ENCODE measurements at places on chromosomes 13 and 19.

GRCh38 chr13:22311734-22312404 lies 641.0 kb downstream of the FGF9 start:
- DNase-seq, result peak; percentile 0

- no peak for DNase-seq
Observed at GRCh38 chr13:102198418-102199311, 203.2 kb downstream of the FGF14 start.

DNA sequence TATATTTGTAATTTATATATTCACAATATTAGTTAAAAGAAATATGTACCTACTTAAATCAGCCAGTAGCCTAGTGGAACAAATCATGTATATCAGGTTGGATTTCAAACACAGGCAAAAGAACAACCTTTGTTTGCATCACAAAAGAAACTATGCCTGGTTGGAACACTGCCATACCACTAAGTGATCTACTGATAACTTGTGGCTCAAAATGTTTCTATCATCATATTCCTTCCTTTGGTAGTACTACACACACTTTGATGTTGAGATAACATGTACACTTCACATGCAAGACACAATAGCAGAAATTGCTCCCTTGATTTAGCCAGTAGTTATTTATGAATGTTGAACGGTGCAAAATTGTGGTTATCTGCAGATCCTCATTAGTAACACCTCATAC lies 146.0 kb upstream of the GPC6 start:
- no peak for DNase-seq

- DNase-seq, result no peak
Observed at GRCh38 chr13:61608138-61608537, 192.5 kb upstream of the PCDH20 start.

GRCh38 chr19:13865571-13866462 lies 11.1 kb upstream of the NANOS3 start:
- DNase-seq, result no peak

DNA sequence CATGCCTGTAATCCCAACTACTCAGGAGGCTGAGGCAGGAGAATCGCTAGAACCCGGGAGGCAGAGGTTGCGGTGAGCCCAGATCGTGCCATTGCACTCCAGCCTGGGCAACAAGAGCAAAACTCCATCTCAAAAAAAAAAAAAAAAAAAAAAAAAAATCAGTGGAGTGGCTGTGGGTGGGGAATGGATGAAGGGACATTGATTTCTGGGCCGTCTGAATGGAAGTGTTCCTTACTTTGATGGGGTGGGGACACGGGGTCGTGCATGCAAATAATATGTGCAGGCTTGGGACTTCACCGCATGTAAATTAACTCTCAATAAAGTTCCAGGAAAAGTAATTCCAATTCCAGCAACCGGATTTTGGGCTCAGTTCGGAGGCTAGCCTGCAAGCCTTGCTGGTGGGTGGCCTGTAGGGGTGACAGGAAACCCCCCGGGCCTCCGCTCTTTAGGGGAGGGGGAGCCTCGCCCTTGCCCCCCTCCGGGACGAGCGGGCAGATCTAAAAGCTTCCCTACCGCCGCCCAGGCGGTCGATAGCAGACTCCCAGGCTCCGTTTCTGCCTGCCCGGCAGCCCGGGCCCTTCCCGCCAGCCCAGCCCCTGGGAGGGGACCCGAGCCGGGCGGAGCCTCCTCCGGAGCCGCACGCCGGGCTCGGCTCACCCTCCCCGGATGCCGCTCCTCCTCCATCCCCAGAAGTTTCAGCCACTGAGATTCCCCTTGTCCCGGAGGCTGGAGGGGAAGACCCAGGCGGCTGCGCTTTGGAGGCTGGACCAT lies 48.0 kb upstream of the ADGRE5 start:
- DNase-seq, result peak; percentile 57

- DNase-seq, result peak; percentile 80
Observed at GRCh38 chr19:19615086-19615485, 3.4 kb downstream of the PBX4 start.

DNA sequence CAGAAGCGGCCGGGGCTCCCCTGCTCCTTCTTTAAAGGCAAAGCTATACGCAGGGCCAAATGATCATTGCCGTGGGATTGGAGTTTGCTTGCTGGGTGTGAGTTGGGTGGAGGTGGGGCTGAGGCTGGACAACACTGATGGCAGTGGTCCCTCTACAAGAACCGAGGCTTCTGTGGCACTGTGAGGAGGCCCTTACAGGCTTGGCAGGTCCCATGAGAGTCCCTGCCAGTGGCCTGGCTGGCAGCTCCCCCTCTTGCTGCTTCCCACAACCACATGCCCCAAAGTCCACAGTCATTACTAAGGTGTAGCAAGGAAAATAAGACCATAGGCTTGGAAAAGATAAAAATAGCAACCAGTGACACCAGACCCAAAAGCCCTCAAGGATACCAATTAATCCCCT lies 98.4 kb downstream of the ANKRD10 start:
- no peak for DNase-seq

GRCh38 chr13:35349673-35350278 lies 126.7 kb downstream of the MAB21L1 start:
- no peak for DNase-seq

- DNase-seq, result peak; percentile 36
Observed at GRCh38 chr13:101308247-101309013, 107.9 kb downstream of the NALCN start.

DNA sequence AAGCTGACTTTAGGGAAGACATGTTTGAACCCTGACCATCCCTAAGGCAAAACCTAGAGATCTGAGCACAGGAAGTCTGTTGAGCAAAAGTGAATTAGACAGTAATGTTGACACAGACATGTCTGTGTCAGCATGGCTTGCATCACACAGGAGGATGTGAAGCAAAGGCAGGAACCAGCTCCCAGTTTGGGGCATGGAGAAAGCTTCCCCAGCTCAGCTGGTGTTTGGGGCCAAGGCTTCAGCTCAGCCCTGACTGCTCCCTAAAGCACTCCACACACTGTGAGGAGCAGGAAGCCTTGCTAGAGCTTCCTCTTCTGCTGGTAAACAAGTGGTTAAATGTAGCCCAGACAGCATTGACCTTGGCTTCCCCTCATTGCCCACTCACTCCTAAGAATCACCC lies 153.8 kb upstream of the UBL3 start:
- DNase-seq, result no peak

DNA sequence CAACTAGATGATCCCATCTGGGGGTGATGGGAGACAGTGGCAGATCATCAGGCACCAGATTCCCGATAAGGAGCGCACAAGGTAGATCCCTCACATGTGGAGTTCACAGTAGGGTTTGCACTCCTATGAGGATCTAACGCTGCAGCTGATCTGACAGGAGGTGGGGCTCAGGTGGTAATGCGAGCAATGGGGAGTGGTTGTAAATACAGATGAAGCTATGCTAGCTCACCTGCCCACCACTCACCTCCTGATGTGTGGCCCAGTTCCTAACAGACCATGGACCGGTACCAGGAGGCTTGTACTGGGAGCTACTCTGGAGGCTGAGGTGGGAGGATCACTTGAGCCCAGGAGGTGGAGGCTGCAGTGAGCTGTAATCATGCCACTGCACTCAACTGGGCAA lies 34.8 kb downstream of the VAV1 start:
- no peak for DNase-seq

DNA sequence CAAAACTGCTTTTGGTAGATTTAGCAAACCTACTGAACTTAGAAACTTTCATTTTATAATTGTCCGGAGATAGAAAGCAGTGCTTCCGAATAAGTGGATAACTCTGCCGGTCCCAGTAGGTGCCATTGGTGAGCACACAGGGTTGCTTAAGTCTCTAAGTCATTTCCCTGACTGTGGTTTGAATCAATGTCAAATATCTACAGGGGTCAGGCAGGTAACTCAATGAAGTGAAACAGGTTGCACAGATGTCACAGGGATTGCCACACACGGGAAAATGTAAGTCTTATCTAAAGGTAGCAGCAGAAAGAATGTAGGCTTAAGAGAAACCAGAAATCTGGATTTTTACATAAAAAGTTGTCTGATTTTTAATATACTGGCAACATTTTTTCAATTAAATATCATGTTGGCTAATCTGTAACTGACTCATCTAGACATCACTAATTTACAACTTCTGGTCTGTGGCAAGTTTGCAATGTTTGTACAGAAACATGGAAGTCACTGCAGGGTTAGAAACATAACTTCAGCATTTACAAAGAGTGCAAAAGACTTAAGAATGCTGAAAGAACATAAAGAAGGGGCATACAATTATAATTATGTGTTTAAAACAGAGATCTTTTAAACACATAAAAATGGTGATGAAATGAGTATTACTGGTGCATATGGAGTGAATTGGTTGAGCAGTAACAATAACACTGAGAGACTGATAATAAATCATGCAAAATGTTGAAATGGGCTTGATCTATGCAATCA lies 14.3 kb upstream of the LRRC63 start:
- no peak for DNase-seq

DNA sequence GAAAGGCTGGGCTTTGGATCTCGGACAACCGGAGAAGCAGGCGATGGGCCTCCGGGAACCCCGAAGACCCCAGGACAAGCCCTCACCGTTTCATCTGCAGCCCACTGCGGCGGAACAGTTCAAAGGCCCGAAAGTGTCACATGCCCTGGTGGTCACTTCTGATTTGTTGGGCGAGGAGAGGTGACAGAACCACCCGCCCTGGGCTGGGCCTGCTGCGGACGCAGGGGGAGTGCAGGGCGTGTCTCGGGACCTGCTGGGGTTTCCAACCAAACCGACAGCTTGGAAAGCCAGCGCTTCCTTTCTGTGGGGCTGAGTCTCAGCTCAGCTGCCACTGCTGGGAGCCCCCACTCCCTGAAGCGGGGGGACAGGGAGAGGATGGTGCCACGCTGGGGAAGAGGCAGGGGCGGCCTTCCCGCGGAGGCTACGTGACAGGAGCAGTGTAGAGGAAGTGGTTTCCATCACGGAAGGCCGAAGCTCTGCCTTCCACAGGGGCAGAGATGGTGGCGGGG lies 22.8 kb upstream of the ZBTB7A start:
- no peak for DNase-seq

GRCh38 chr13:51562011-51562671 lies 22.1 kb upstream of the WDFY2 start:
- DNase-seq, result no peak

GRCh38 chr13:97535614-97536013 lies 101.6 kb downstream of the RAP2A start:
- peak; percentile 69 for DNase-seq

DNA sequence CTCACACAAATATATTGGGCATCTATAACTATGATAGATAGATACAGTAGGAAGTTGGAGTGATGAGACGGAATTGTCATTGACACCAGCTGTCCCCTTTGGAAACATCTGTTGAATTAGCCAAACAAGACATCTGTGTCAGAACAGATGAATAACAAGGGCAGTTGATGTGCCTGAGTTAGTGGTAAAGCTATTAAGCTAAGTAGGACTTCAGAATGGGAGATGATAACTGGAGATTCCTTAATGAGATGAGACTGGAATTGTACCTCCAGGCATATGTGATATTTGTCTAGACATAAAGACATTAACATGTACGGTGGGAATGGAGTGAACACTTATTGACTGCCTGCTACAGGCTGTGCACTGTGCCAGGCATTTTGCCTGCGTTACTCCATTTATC lies 78.7 kb downstream of the MBNL2 start:
- no peak for DNase-seq

DNA sequence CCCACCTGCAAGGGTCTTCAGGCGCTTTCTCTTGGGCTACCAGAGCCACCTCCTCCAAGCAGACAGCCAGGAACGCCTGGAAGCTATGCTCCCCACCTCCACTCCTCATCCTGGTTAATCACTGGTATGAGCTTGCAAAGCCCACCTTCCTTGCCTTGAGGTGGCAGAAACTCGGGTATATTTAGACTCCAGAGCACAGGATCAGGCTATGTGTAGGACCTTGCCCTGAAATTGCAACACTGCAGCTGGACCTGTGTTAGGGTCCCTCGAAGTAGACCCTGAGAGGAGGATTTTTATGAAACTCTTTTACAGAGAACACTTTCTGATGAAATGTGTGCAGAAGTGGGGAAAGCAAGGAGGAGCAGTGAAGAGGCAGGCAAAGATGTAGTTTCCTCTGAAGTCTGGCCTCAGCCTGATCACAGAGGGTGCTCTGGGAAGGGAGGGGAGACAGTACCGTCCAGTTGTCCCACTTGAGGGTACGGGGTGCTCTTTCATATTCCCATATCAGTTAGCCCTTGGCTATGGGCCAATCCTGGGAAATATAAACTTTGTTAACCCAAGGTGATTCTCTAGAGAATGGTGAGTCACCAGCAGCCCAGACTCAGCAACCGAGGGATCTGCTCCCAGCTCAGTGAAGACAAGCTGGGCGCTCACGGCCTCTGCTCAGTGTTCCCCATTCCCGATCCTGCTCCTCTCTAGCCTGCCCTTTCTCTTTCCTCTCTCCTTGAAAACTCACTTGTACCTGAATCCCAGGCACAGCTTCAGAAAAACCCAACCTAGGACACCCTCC lies 157.9 kb downstream of the UQCRFS1 start:
- DNase-seq, result no peak

GRCh38 chr19:43731346-43731745 lies 15.5 kb downstream of the IRGC start:
- DNase-seq, result no peak

- DNase-seq, result no peak
Observed at GRCh38 chr19:46724468-46724867, 7.6 kb upstream of the PRKD2 start.

- no peak for DNase-seq
Observed at GRCh38 chr13:76519685-76520084, 366.5 kb downstream of the KCTD12 start.

DNA sequence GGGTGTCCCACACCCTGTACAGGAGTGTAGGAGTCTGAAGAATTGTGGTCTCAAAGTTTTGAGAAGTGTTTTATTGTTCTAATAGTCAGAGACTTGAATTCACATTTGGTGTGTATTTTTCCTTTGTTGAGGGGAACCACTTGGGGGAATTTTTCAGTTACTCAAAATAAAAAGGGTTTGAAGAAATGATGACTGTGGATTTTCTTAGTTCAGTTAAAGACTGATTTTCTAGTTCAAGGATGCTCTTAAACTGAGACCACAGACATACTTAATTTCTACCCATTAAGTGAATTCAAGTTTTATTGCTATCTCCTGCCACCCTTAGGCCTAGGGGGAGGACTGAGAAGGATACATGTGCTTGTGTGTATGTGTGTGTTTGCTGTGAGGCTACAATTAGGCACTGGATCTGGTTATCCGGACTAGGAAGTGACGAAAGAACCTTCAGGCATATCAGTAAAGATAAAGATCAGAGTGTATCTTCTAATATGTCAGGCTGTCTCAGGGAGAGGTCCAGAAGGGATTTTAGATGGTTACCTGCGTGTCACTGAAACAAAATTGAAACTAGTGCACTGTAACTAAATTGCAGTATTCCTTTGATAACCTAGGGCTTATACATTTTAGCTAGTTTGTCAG lies 234.9 kb upstream of the DACH1 start:
- DNase-seq, result no peak
